ENCODE measurements at places on chromosomes 3 and 15.

- DNase-seq: no peak
Observed at GRCh38 chr15:33150971-33151370, 43.5 kb downstream of the FMN1 start.

DNA sequence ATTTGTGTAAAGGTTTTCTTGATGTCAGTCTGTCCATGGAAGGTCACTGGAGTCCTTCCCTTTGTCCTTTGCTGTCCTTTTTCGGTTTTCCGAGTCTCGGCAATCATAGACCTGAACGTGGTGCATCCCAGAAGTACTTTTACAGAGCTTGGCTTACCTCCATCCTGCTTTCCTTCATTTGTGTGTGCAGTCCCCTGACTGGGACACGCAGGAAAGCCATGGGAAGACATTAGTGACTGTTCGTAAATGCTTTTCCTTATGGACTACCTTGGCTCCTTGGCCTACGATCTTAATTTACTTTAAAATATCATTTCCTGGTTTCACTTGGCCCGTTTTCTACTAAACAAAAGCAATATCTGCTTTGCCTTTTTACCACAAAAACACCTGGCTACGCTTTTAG lies 328.4 kb upstream of the RARB start:
- no peak for DNase-seq

DNA sequence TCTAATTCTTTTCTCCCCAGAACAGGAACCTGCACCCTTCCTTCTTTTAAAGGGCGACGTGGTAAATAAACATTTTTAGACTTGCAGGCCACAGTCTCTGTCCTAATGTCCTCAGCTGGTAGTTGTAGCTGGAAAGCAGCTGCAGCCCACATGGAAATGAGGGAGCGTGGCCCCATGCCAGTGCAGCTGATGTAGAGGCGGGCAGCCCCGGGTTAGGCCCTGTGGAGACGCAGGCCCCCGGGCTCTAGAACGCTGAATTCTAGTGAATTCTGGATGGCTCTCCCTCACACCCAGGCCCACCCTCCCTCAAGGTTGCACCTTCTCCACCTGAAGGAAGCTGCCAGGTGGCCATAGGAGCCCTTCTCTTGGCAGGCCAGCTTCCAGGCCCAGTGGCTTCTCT lies 52.3 kb downstream of the PGPEP1L start:
- no peak for DNase-seq

DNA sequence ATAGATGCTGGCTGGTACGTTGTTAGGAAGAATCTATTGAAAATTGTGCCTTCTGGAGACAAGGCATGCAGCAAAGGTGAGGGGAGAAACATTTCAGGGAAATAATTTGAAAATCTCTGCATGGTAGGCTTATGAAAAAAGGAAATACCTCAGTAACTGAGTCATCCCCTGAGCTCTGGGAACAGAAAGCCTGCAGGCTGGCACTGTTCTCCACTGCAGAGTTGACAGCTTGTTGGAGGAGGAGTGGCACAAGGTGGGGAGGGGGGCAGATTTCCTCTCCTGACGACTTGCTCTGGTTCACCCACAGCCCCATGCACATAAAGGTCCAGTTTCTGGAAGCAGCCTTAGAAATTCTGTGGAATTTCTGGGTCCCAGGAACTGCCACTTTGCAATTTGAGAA lies 179.4 kb downstream of the ABHD5 start:
- DNase-seq: no peak

DNA sequence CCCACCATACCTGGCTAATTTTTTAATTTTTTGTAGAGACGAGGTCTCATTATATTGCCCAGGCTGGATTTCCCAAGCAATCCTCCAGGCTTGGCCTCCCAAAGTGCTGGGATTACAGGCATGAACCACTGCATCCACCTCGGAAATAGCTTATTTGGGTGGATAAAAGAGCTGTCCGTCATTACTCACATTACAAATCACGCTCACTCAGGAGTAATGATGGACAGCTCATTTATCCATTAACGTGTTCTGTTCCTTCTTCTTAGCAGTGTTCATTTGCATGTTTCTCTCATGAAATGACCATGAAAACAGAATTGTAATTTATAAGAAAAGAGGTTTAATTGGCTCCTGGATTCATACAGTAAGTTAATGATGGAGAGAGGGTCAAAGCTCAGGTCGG lies 9.8 kb downstream of the SV2B start:
- no peak for DNase-seq

DNA sequence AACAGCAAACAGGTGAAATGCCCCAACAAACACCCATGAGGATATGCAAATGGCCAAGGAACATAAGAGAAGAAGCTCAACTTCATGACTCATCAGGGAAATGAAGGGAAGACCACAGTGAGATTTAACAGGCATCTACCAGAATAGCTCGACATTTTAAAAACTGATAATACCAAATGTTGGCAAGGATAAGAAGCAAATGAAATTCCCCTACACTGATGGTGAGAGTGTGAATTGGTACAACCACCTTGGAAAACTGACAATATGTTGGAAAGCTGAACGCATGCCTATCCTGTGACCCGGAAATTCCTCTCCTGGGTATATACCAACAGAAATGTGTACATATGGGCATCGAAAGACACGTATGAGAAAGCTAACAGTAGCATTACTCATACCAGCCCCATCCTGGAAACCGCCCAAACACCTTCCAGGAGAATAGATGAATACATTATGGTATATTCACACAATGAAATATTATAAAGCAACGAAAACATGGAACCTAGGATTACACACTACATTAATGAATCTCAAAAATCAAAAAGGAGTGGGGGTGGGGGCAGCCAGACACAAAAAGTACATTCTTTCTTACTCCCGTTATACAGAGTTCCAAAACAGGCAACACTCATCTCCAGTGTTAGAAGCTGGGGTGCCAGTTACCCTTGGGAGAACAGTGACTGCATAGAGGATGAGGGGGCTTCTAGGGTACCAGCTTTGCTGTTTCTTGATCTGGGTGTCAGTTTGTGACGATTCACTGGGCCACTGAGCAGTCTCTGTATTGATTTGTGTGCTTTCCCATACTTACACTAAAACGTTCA lies 16.9 kb downstream of the RFTN1 start:
- DNase-seq: no peak

GRCh38 chr3:14524311-14524711 lies 15.8 kb downstream of the GRIP2 start:
- no peak for DNase-seq

- no peak for DNase-seq
Observed at GRCh38 chr15:41024131-41024530, 70.9 kb downstream of the CHAC1 start.

DNA sequence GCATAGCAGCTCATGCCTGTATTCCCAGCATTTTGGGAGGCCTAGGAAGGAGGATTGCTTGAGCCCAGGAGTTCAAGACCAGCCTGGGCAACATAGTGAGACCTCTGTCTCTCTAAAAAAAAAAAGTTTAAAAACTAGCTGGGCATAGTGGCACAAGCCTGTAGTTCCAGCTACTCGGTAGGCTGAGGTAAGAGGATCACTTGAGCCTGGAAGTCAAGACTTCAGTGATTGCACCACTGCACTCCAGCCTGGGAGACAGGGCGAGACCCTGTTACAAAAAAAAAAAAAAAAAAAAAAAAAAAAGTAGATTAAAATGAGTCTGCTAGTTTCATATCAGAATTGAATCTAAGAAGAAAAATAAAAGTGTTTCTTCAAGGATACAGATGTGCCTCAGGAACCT lies 32.4 kb upstream of the ANPEP start:
- DNase-seq: no peak

DNA sequence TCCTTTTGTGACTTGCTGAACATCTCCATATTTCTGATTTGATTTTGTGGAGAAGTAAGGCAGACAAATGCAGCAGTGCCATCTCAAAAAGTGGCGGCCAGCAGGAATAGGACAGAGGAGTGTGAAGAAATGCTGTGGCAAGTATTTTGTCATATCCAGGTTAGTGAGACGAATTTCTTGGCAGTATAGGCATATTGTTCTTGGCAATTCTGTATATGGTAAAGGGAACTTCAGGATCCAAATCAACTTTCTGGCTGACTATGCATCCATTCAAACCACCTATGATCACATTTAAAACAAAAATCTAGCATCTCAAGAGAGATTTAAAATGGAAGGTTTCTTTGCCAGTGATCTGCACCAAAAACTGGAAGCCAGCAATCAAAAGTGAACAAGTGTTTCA lies 228.0 kb downstream of the DTWD1 start:
- DNase-seq: no peak

- DNase-seq: no peak
Observed at GRCh38 chr3:121913305-121913990, 19.2 kb downstream of the SLC15A2 start.

DNA sequence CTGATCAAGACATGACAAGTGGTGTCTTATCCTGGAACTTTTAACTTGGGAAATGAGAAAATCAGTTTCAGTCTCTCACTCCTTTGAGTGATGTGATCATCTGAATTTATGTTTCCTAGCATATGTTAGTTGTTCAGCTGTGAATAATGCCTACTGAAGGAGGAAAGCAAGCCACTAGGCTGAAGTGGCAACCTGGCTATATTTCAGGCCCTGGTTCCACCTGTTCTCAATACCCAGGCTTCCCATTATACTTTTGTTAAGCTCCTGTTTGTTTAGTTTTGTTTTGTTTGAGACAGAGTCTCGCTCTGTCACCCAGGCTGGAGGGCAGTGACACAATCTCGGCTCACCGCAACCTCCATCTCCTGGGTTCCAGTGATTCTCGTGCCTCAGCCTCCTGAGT lies 243.8 kb downstream of the ALCAM start:
- DNase-seq: no peak
